ENCODE measurements at places on chromosomes 2 and 18.

- no peak for DNase-seq
Observed at GRCh38 chr2:110173523-110173922, 31.3 kb downstream of the NPHP1 start.

DNA sequence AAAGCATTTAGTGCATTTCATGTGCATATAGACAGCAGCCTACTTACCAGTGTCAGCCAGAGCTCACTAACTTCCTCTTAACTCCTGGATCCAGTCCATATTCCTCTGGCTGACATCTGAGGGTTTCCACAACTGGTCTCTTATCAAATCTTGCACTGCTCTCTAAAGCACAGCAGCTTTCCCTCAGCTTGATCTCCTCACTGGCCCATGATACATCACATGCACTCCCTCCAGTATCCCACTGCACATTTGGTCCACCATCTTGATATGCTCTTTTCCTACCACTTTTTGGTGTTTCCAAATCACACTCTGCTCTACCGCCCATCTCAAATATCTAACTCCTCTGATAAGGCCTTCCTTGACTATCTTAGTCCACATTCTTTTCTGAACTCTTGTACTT lies 105.0 kb upstream of the ZFP36L2 start:
- DNase-seq, result no peak

- no peak for DNase-seq
Observed at GRCh38 chr2:464562-465309, 176.8 kb upstream of the ALKAL2 start.

DNA sequence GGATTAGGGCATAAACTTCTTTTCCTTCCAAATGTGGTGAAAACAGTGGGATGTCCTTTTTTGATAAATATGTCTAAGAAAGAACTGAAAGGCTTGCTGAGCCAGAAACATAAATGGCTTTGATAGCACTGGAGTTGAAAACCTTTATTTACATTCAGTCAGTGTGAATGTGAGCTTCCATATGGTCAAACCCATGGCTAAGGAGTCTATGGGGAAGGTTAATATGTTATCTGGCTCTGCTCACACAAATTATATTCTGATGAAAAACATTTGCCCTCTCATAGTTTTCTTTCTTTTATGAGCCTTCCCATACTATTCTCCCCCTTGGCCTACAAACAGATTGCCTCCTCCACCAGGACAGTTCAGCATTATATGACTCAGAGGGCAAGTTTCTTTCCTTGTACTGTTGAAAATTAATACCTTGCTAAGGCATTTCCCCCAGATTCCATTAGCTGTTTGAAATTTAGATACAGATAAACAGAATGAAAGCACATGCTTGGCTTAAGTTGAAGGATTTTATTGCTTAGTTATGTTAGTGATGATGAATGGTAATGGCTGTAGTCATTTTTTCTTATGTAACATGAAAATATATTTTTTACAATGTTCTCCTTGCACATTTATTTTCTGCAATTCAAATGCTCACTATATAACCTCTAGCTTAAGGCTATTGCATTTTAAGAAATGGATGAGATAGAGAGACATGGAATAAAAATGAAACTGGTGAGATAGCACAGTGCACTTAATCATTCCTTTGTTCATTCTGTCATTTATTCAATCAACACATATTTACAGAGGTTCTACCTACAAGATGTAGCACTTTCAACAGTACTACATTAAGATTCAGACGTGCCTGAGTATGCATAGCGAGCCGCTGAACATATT lies 544.1 kb downstream of the LRRTM4 start:
- DNase-seq, result no peak

DNA sequence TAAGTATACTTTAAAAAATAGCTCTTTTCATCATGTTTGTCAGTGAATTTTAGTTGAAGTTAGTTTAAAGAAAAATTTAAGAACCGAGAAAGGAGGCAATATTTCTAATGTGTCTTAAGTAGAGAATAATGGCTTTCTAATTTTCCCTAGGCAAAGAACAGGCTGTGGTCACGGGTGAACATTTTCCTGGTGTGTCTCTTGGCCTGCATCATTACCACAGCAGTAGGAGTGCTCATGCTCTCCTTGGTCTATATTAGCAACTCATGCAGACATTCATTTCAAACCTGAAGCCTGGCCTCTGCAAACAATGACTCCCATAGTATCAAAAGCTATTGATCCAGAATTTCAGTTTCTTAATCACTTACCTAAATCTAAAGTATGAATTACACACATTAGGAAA lies 57.4 kb downstream of the C18orf54 start:
- DNase-seq, result no peak

DNA sequence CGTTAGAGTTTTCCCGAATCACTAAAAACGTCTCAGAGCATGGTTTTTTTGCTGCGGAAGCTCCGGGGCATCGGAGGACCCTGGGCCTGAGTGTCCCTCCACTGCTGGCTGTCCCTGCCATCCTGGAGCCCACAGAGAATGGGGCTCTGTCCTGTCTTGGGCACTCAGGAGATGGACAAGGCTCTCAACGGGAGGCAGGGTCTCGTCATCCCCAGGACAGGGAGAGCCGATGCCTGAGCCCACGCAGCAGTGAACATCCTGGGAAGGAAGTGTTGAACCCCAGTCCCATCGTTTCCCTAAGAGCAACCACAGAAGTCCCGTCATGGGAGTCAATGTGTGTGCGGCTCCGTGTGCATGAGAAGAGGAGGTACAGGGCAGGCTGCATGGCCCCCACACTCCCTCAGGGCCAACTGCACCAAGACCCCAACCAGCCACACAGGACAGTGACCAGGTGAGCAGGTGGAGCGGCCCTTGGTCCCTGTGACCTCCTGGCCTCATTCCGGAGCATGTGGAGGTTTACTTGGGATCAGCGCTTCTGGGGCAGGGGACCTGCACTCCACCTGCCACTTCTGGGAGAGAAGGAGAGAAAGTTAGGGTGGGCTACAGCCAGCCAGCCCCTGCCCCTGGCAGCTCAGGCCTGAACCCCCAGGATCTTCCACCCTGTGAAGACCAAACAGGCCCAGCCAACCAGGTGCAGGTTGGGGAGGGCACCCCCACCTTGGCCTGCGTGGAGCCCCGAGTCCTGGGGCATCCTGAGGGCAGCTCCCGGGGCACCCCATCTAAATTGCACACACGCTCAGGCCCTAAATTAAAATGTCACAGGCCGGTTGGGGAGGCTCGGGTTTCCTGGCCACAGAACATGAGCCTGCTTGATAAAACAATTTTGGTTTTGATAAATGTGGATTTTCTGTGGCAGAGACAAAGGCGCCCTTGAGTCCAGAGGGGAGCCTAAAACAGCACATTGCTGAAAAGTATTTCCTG lies 3.1 kb upstream of the SNED1 start:
- DNase-seq, result no peak

DNA sequence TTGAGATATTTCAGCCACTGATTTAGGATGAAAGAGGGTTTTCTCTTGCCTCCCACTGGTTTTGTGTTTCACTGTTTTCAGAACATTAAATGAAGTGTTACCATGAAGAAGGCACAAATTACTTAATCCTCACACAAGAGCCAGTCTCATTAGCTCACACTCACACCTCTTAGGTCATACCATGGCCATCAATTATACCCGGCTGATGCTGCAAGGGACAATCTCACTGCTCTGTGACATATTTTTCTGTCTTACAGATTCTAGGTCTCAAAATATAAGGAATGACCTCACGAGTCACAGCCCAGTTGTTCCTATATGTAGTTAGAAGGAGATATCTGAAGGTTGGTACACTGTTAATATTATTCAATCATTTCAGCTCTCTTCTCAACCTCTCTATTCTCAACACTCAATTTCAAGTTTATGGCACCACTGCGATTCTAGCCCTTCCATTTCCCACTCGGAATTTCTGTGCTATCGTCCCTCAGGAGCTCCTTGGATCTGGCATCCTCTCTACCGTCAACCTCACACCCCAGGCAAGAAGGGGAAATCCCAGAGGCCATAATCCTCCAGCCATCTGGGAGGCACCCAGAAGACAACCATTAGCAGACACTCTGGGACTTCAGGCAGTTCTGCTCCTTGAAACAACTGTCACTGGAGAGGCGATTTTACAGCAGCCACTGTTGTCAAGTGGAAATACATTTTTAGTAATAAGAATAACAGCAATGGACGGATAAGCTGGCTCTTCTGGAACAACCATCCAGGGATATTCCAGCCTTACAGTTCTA lies 101.9 kb downstream of the MREG start:
- no peak for DNase-seq

GRCh38 chr2:85936421-85937068 lies 47.8 kb upstream of the ST3GAL5 start:
- no peak for DNase-seq

GRCh38 chr2:69642709-69643601 lies 584 bp downstream of the AAK1 start:
- peak; percentile 28 for DNase-seq

- DNase-seq, result no peak
Observed at GRCh38 chr18:9839853-9840252, 45.9 kb upstream of the TXNDC2 start.

GRCh38 chr2:2698182-2699120 lies 367.4 kb upstream of the MYT1L start:
- DNase-seq, result no peak
